ENCODE measurements at places on chromosomes 1 and 21. TPM values are rescaled to one million over a fixed set of nuclear protein-coding genes. Genes with fewer than 3 reads are reported as not detected.

GRCh38 chr1:45723248-45723930 lies 27.1 kb downstream of the IPP start:
- no peak for DNase-seq

DNA sequence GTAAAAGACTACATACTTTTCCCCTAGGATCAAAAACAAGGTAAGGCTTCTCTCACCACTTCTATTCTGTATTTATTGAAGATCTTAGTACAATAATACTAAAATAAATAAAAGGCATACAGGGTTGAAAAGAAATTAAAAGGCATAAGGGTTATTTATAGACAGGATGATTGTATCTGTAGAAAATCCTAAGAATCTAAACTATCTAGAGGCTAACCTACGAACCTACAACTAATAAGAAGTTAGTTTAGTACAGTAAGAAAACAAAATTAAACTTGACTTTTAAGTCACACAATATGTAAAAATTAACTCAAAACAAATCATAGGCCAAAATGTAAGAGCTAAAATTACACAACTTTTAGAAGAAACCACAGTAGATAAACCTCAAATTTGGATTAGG lies 50.4 kb upstream of the ADAM30 start:
- DNase-seq: no peak

DNA sequence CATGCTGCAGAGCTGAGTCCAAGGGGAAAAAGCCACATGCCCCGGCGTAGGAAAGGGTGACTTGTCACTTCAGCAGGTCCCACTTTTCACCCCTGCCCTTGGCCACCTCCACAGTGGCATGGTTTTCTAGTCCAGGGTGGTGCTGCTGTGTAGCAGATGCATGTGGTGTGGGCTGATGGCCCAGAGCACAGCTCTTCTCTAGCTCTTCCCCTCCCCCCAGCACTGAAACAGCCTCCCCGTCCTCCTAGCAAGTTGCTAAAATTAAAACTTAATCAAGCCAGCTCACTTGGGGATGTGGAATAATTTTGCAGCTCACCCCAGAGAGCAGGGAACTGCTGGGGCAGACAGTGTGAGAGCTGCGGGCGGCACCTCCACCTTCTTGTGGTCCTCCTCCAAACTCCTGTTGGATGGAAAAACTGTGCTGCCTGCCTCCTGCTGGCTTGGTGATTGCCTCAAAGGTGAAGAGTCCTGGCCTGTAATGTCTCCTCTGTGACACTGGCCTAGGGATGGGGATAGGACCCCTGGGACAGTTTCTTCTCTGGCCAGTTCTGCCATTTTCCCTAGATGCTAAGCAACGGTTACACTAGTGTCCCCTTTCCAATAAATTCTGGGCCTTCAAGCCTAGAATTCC lies 91.6 kb downstream of the RNF220 start:
- no peak for DNase-seq

DNA sequence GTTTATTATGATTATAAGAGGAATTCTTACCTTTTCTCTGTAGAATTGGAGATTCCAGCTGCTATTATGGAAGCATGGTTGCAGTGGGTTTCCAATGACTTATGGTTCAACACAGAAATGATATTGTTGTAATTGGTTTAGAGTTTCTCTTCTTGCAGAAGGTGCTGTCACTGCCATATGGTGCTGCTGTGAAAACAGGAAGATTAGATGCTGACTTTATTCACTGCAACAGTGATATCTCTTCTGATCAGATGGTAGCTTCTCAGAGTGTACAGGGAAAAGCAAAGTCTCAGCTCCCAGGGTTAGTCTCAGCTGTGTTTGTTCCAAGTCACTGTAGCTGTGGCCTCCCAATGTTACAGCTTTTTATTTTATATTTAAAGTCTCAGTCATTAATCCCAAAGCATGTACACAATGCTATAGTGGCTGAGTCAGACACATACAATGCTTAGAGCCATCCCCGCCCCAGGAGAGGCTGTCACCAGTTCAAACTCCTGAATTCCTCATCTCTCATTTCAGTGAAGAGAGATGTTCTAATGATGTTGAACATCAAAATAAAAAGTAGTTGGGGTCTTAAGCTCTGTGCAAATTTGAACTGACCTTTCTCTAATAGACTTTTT lies 42.7 kb upstream of the RGS2 start:
- DNase-seq: no peak

The CR2 gene
- total RNA-seq: not detected

Data from naive thymus-derived CD4-positive, alpha-beta T cell (primary cell).